Kidney glomerular epithelial cell (primary cell): ENCODE measurements at places on chromosomes 6 and 20.

DNA sequence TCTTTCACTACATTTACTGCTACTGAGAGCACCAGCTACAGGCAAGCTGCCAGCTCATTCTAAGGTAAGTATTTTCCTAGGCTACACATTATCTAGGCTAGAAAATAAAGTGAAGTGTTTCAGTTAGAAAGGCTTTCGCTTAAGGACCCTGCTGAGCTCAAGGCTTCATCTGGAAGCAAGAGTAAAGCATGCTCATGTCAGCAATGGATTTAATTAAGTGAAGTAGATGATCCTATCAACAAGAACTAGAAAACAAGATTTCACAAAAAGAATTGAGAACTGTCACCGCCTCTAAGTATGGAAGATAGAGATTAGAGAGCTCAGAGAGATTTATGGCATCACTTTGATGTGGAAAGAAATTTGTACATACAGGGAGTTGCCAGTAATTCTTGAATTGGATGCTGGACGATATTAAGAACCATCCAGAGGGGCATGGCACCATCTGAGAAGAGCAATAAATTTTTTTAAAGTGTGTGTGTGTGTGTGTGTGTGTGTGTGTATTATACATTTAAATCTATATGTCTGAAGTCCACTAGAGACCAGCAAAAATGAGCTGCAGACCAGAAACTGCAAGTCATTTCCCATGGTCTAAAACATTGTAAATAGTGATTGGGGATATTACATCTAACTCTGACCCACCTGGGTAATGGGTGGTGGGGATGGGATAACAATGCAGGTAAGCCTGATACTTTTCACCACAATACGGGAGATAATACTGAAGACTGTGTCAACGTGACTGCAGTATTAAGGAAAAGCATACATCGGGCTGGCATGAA lies 105.2 kb upstream of the MAP7 start:
- DNase-seq = no peak

- DNase-seq = no peak
These were observed 1.0 kb upstream of the E2F3 start for GRCh38 chr6:20400456-20401204.

DNA sequence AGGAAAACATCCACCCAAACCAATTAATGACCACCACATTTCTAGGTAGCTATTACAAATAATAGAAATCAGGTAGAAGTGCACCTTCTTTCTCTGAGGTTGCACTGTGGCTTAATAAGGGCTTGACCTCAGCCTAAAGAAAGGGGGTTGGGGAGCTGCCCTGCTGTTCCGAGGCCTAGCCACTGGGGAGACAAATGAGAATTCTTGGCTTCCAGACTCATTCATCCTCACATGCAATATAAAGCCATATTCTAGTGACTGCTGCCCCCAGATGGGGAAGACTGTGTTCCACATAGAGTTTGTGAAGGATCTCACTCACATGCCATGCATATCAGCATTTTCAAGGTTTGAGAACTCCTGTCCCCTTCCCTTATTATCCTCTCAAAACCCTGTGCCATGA lies 22.9 kb downstream of the SAYSD1 start:
- DNase-seq = no peak

- no peak for DNase-seq
These were observed 13.2 kb downstream of the CDH26 start for GRCh38 chr20:59971428-59971827.

DNA sequence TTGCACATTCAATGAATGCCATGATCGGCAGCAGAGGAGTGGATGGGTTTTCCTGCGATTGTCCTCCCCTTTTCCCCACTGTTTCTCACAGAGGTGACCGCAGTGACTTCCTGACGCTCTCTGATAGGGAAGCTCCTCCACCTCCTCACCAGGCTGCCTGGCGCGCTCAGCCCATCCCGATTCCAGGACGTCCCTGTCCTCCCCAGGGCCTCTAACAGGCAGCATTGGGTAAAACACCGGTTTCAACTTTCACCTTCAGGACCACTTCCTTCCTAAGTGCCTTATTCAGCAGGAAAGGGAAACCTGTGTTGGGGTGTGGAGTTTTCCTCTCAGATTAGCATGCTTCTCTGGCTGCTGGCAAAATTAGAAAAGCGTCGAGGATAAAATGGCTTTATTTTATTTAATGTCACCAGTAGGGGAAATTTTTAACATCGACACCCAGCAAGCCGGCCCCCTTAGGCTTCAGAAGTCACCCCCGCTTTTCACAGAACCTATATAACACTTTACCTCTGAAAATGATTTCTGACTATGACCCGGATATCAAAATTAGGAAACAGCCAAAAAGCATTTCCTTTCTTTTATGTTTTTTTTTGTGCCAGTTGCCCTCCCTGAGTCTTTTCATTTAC lies 570.4 kb upstream of the GJE1 start:
- no peak for DNase-seq

- no peak for DNase-seq
These were observed 31.0 kb upstream of the VEGFA start for GRCh38 chr6:43738877-43739641.

- no peak for DNase-seq
These were observed 106.3 kb downstream of the TNFRSF21 start for GRCh38 chr6:47203266-47203937.

GRCh38 chr6:130507666-130508028 lies 141.8 kb downstream of the TMEM200A start:
- no peak for DNase-seq

DNA sequence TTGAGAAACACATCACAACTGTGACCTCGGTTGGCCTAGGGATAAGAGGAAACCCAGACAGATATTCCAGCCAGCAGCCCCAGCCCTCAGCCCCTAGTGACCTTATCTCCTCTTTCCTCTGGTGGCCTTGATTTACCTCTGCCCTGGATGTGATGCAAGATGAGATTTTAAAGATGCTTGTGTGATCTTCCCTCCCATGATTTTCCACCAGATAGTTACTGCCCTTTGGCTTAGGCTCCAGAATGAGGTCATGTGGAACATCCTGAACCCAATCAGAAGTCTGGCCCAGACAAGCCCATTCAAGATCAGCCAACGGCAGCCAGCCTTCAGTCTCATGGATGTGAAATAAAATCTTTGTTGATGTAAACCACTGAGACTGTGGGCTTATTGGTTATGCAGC lies 104.0 kb downstream of the BANF2 start:
- DNase-seq = no peak

DNA sequence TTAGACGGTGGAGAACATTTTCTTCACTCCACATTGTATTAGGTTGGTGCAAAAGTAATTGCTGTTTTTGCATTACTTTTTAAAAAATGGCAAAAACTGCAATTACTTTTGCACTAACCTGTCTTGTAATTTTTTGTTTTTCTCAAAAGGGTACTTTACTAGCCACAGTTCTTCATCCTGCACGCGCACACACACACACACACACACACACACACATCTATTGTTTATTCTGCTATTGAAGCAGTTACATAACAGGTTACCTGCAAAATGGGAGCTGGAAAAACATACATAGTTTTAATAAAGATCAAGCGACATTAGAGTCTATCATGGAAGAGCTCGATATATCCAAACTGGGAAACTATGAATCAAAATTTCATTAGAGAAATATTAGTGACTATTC lies 235.2 kb downstream of the SIM1 start:
- DNase-seq = no peak

DNA sequence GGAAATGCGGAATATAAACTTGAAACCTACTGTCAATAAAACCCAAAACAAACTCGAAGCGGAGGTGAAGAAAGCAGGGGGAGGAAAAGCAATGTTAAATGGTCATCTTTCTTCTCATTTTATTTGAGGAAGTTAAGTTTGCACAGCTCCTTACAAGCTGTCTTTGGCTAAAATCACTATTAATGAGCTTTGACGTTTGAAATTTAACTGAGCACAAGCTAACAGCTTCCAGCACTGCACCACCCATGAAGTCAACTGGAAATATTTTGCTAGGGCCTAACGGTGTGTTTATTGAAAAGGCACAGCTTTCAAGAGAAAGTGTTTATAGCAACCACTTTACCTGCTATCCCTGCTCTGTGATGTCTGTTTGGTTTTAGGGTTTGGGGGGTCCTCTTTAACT lies 103.8 kb downstream of the PKHD1 start:
- DNase-seq = no peak

GRCh38 chr20:24695529-24696225 lies 226.2 kb downstream of the SYNDIG1 start:
- no peak for DNase-seq

DNA sequence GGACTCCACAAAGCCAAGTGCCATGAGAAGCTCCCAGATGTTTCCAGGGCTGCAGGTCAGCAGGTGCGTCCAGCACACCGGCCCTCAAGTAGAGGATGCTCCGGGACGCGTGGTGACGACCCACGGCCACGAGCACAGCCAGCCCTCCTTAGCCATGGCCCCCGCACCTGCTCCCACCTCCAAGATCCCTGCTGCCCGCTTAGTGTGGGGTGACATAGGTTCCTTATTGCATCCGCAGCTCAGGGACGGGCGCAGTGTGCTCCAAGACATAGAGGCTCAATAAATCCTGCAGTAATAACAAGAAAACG lies 138.1 kb upstream of the RPS6KA2 start:
- no peak for DNase-seq

- no peak for DNase-seq
These were observed 931 bp upstream of the UCKL1 start for GRCh38 chr20:63957004-63957689.

GRCh38 chr6:149389509-149390297 lies 10.4 kb upstream of the SUMO4 start:
- no peak for DNase-seq

- DNase-seq = no peak
These were observed 34.5 kb upstream of the AHI1 start for GRCh38 chr6:135531954-135532490.
